ENCODE measurements at places on chromosomes 7 and 10.

DNA sequence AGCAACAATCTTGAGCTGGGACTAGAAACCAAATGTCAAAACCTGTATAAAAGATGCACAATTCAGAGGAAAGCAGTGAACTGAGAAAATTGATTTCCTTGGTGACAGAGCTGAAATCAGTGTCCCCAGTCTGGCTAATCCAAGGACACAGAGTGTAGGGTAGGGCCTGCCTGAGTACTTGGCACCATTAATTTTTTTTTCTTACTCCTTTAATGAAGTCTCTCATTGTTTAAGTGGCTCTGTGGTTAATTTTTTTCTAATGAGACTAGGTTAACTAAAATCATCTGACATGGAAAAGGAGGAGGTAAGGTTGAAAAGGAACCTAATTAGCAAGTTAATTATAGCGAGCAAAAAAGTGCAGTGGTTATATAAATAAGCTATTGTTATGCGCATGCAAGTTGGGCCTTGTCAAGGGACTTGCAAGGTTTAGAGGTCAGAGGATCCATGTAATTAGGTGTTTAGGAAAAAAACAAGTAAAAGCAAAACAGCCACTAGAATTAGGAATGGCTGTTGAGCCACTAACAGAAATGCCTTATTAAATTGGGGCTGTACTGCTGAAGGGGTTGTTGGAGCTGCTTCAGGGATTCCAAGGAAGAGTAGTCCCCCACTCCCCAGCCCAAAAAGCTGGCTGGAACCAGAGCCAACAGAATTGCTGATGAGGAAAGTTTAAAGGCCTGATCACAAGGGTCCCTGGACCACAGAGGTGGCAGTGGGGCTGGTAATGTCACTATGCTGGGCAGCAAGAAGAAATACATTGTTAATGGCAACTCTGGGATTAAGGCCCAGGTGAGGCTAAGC lies 58.9 kb upstream of the STRIP2 start:
- DNase-seq = no peak

GRCh38 chr10:102644066-102644645 lies at the start of gene TRIM8:
TSS of gene TRIM8 (plus strand) at chr10:102644479. CDS start at chr10:102644618, 139 bp downstream.
- no peak for DNase-seq

- no peak for DNase-seq
Measured at GRCh38 chr7:140384894-140385545, 13.3 kb downstream of the SLC37A3 start.

- DNase-seq = no peak
Measured at GRCh38 chr7:2034291-2035201, 198.2 kb downstream of the MAD1L1 start.

GRCh38 chr7:154371424-154371823 lies 319.2 kb downstream of the DPP6 start:
- no peak for DNase-seq

- DNase-seq = no peak
Measured at GRCh38 chr10:98696516-98696915, 249.8 kb upstream of the HPS1 start.

DNA sequence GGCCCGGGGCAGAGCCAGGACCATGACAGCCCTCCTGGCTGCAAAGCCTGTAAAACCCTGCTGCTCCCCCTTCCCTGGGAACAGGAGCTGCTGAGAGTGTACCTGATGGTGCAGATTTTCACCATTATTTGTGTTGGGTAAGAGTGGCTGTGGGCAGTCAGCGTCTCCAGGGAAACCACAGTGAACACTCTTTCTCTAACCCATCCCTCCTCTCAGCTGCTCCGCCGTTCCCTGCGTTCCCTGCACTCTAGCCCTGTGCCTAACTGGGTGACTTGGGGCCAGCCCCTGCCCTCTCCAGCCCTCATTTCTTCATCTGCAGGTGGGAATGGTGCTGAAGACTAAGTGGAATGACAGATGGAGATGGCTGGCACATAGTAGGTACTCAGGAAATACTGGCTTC lies 75.9 kb upstream of the PCBD1 start:
- DNase-seq = no peak

Data from NCI-H1436 treated with DMSO at 0.1 percent for 48 hours (cell line).